HEK293T (cell line): ENCODE measurements at places on chromosomes 6 and 20.

DNA sequence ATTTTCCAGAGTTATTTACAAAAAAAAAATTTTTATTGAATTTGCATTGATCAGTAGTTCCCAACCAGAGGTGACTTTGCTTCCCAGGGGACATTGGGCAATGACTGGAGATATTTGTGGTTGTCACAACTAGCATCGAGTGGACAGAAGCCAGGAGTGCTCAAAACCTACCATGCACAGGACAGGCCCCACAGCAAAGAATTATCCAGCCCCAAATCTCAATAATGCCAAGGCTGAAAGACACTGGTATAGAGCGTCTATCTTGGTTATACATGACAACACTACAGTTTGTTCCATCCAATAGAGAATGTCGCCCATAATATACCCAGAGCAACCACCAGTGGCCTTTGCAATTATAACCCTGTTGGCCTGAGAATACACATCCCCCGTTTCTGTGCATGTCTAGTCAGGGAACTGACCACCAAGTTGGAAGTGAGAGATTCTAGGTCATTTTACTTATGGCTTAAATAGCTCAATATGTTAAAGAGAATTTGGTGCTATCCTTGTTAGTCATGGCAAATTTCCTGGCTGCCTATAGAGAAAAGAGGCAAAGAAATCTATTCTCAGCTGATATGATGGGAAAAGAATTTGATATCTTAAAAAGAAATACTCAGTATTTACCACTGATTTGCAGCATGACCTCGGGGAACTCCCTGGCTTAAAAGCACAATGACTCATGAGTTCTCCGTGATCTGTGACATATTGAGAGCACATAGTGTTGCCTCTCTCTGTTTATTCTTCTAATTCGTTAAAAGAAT is 76.0 kb upstream of the ADTRP start:
- DNase-seq: no peak

DNA sequence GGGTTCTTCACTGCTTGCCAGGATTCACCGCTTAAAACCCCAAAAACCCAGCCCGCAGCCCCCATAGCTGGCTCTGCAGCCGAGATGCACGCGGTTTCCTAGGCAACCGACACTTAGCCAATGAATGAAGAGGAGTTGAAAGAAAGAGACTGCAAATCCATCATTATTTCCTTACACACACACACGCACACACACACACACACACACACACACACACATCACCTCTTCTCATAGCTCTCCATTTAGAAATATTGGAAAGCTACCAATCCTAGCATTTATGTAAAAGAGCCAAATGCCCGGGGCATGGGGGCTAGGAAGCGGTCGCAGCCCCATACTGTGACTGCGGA is 3.4 kb upstream of the TUBB2B start:
- DNase-seq: no peak

DNA sequence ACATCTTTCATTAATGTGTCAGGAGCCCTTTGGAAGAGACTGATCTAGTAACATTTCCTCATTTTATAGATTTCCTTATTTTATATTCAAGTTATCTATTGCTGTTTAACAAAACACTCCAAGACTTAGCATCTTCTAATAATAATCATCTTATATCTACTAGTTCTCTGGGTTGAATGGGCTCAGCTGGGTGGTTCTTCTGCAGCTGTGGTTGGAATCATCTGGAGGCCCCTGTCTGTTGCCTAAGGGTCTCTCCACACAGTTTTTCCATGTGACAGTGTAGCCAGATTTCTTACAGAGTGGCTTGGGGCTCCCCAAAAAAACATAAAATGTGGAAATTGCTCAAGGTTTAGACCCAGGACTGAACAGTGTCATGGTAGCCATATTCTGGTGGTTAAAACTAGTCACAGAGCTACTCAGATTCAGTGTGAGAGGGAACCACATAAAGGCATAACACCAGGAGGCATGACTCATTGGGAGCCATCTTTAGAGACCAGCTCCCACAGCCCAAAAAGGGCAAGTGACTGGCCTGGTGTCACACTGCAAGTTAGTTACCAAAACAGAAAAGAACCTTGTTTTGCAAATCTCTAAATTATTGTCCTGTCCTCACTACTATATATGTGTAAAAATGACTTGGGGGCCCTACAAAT is 11.5 kb downstream of the SLC2A10 start:
- DNase-seq: no peak

DNA sequence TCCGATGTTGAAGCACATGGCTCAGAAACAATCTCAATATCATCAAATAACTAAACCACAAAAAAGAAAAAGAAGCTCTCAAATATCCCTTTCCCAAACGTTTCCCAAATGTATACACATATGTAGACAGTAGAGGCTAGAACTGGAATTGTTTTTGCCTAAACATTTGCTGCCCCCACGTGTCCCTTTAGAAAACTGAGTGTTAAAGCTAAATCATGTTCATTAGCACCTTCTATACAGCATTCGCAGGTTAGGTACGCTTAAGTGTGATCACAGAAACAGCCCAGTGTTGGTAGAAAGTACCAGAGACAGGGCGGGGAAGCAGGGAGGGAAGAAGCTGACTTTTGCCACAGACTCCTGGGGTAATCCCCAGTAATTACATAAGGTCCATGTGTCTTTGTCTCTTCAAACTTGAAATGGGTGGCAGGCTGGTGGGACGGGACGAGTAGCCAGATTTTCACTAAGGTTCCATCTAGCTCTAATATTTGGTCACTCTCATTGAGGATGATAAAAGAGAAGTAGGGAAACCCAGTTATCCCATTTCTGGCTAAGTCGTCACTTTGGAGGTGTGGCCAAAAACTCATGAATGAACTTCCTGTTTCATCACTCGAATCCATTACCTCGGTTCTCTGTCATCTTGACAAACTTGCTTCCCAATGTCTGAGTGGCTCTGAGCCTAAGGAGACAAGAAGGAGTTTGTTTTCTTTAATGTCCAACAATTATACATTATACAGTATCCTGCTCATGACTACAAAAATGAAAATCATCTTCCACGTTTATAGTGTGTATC is 15.0 kb upstream of the TFAP2A start:
- DNase-seq: no peak

GRCh38 chr6:105372849-105373182 is 30.1 kb downstream of the PREP start:
- no peak for DNase-seq
